ENCODE measurements at places on chromosomes 12 and 14. TPM values are rescaled to one million over a fixed set of nuclear protein-coding genes. Genes with fewer than 3 reads are reported as not detected.

DNA sequence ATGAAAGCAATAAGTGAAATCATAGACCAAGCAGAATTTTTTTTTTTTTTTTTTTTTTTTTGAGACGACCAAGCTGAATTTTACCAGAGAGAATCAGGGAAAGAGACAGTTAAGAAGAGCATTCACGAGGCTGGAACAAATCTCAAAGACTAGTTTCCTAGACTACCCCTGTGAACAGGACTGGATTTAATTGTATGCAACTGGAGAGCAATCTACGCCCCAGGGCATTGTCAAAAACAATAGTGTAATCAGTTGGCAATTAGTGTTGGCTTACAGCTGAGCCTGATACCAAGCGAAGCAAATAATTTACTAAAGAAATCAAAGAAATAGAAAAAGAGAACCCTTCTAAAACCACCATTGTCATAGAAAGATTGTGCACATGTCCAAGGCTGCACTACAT lies 232.9 kb upstream of the CPNE8 start:
- no peak for DNase-seq

DNA sequence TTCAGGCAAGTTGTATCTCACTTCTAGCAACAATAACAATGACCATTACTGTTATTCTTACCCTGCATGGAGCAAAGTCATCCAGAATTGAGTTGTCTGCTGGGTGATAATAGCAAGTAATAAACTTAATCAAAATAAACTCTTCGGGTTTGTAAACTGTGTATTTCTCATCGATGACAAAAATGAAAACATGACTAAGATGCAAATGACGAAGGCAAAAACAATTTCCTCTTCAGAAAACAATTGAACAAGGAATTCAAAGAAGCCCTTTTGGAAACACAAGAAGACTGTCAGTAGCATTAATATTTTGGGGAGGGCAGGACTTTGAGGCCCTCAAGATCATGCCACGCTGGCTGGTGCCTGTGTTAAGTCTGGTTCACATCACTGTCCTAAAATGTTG lies 232.0 kb downstream of the BTG1 start:
- no peak for DNase-seq

- peak; percentile 37 for DNase-seq
Measured at GRCh38 chr12:85872497-85873091, 1.5 kb upstream of the NTS start.

- DNase-seq = no peak
Measured at GRCh38 chr12:43763769-43764168, 5.0 kb downstream of the IRAK4 start.

- DNase-seq = no peak
Measured at GRCh38 chr12:95131589-95132340, 58.3 kb upstream of the NR2C1 start.

GRCh38 chr12:2329661-2330210 lies 276.9 kb downstream of the CACNA1C start:
- no peak for DNase-seq

GRCh38 chr14:64303471-64303917 lies 9.3 kb upstream of the ESR2 start:
- DNase-seq = no peak

DNA sequence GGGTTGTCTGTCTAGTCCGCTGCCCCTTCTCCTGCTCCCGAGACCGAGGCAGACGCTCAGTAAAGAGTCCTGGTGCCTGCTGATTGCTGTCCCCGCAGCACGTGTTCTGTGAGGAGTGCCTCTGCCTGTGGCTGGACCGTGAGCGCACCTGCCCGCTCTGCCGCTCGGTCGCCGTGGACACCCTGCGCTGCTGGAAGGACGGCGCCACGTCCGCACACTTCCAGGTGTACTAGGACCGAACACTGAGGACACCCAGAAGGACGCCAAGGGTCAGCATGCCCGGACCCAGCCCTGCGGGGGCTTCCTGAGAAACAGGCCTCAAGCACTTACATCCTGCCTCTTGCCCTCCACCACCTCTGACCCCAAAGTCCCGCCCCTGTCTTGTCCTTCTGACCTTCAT lies 32.0 kb downstream of the HRK start:
- DNase-seq = no peak

DNA sequence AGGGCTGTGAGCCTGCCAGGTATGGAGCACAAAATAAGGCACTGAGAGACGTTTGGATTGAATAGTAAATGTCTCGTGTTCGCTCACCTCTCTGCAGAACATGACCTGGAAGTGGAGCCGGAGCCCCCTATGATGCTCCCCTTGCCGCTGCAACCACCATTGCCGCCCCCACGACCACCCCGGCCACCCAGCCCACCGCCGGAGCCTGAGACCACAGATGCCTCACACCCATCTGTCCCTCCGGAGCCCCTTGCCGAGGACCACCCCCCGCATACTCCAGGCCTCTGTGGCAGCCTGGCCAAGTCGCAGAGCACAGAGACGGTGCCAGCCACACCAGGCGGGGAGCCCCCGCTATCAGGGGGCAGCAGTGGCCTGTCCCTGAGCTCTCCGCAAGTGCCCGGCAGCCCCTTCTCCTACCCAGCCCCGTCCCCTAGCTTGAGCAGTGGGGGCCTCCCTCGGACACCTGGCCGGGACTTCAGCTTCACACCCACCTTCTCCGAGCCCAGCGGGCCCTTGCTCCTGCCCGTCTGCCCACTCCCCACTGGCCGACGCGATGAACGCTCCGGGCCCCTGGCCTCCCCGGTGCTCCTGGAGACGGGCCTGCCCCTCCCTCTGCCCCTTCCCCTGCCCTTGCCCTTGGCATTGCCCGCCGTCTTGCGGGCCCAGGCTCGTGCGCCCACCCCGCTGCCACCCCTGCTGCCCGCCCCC lies 18.7 kb downstream of the SETD1B start:
- DNase-seq = no peak

DNA sequence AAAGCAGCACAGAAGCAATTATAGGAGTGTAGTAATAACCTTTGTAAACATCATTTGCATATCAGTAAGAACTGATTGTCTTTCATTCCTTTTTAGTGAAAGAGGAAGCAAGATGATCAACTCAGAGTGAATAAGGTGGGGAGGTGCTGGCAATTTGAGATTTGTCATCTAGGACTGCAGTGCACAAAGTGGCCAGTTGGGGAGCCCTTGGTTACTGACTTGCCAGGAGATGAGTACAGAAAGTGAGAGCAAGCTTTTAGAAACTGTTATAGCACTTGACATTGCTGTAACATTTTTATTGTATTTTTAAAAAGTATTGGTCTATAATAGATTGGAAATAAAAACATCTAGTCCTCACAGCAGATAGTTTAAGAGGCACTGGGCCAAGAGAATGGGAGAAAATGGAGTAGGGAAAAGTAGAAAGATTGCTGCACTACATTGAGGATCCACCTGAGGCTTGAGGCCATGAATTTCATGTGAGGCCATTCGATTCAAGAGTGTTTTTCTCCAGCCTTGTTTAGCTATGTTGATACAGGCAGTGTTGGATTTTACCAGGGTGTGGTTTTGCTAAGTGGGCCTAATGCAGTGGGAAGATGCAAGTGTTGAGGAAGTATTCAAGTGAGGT lies 98.2 kb downstream of the SNAPC1 start:
- peak; percentile 41 for DNase-seq

DNA sequence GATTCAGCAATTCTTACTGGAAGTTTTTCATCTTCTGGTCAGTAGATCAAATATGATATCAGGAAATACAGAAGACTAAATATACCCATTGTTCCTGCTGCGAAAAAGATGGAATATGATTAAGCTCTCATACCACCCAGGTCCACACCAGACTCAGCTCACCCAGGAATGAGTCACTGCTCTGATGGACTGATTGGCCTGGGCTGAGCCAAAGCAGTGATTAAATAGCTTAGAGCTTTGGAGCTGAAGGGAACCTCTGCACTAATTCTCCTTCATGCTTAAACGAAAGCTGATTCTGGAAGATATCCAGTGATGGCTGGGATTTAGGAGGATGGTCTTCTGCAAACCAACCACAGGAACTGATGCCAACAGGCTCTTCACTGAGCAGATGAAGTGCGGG lies 62.0 kb upstream of the SYT1 start:
- DNase-seq = no peak

GRCh38 chr14:68753690-68754089 lies 39.2 kb downstream of the ZFP36L1 start:
- no peak for DNase-seq

- DNase-seq = peak; percentile 91
Measured at GRCh38 chr12:104720339-104721038, 237.6 kb downstream of the SLC41A2 start.

DNA sequence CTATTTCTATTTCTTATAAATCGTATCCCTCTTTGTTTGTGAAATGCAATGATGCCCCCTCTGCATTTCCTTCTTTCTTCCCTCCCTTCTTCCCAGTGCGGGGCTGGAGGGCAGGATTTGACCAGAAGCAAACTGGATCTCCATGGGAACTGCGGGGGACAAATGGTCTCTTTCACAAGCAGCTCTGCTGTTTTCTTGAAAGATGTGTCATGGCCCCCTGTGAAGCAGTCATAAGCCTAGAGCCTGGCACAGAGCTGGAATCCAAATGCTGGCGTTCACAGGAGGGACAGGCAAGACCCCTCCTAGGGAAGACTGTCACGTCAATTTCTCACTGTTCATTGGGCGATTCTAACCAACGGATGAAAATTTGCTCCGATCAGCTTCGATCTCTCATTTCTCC lies 203.5 kb upstream of the NOS1 start:
- no peak for DNase-seq

- no peak for DNase-seq
Measured at GRCh38 chr12:52029685-52030084, 21.6 kb upstream of the NR4A1 start.

DNA sequence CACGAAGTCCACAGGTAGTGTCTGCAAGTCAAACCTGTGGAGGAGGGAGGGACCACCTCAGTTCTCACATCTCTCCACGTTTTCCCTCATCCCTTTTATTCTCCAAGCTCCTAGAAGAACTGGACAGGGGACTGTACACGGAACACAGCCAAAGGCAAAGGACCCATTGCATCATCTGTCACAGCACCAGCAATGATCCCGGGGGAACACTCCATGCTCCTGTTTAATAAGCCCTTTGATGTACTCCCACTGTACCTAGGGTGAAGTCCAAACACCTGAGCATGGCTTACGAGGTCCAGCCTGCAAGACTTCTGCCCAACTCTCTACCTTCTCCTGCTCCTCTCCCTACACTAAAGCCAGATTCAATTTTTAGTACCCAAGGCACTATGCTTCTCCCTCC lies 26.5 kb downstream of the PRPF40B start:
- no peak for DNase-seq

DNA sequence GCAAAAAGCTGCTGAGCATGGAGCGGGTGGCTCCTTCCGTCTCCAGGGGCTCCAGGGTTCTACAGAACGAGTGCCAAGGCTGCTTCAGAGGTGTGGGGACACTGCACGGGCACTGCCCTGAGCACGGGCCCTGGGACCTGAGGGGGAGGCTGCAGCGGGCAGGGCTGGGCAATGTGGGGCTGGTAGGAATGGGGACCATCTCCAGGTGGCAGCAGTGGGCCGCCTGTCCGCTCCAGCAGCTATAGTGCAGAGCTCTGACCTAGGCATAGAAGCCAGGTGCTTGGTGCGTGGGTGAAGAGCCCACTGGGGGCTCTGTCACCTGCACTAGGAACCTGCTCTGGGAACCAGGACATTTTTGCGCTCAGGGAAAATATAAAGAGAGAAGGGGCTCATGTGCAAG lies 22.3 kb downstream of the HDAC7 start:
- DNase-seq = no peak

- DNase-seq = no peak
Measured at GRCh38 chr12:24565300-24565699, 383.6 kb downstream of the BCAT1 start.

- no peak for DNase-seq
Measured at GRCh38 chr12:125038976-125039625, 26.1 kb upstream of the AACS start.

- DNase-seq = no peak
Measured at GRCh38 chr12:19198272-19198671, 68.7 kb downstream of the PLEKHA5 start.

DNA sequence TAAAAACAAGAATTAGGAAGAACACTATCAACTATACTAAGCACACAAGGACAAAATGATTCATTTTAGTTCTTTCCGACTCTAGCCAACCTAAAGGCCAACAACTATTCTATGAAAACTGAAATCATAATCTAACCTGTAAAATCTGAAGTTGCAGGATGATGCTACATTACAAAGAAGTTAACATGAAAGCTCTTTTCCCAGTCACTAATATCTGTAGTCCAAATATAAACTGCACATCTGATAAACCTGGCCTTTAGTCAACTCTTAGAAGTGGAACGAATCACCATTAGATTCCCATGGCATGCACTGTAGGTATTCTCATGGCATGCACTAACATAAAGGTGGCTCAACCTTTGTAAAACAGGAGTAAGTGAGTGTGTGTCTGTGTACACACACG lies 41.7 kb downstream of the BLTP3B start:
- DNase-seq = no peak

DNA sequence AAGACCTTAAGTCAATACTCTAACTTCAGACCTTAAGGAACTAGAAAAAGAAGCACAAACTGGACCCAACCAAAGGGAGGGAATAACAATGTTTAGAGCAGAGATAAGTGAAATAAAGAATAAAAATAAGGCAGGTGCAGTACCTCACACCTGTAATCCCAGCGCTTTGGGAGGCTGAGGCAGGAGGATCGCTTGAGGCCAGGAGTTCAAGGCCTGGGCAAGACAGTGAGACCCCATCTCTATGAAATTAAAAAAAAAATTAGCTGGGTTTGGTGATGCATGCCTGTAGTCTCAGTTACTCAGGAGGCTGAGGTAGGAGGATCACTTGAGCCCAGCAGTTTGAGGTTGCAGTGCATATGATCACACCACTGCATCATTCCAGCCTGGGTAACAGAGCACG lies 9.1 kb downstream of the TFCP2 start:
- no peak for DNase-seq

DNA sequence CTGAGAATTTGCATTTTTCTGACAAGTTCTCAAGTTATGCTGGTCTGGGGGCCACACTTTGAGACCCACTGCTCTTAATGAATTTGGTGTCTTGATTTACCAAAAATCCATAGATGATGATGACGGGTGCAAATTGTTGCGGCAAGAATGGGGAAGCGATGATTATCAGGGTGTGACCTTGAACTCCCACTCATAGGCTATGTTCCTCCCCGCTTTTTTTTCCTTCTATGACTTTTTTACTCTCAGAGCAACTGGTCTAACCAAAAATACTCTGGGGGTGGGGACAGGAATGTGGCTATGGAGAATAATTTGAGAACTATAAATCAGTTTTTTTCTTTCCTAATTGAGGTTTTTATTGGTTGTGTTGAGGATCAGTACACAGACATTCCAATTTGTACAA lies 83.6 kb downstream of the PPFIBP1 start:
- DNase-seq = no peak

- peak; percentile 52 for DNase-seq
Measured at GRCh38 chr14:24694680-24695079, 60.7 kb upstream of the GZMB start.

The GPR135 gene
- total RNA-seq = 1.3 TPM

The KERA gene
- total RNA-seq = not detected

The GPN3 gene
- 4.7 TPM for total RNA-seq

The COX8C gene
- not detected for total RNA-seq

The SYCP3 gene
- 3.2 TPM for total RNA-seq

The RASSF9 gene
- not detected for total RNA-seq

The KLRC2 gene
- 57.5 TPM for total RNA-seq

The TXNRD1 gene
- total RNA-seq = 47.3 TPM

The NKX2-1 gene
- not detected for total RNA-seq
